ENCODE measurements at places on chromosomes 16 and 17.

- DNase-seq = no peak
Observed at GRCh38 chr16:86013867-86014266, 114.9 kb downstream of the IRF8 start.

- DNase-seq = no peak
Observed at GRCh38 chr16:89370081-89370511, 120.3 kb downstream of the ANKRD11 start.

DNA sequence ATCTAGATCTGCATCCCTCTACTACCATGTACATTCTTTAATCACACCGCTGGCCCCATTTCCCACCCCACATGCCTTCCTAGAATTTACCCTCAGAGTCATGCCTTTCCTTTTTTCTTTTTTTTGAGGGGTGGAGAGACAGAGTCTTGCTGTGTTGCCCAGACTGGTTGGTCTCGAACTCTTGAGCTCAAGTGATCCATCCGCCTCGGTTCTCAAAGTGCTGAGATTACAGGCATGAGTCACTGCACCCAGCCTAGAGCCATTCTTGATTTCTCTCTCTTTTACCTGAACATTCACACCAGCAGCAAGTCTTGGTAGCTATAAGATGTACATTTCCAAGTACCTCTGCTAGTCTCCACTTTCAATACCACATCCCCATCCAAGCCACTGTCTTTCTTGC lies 2.1 kb downstream of the PAGR1 start:
- no peak for DNase-seq

DNA sequence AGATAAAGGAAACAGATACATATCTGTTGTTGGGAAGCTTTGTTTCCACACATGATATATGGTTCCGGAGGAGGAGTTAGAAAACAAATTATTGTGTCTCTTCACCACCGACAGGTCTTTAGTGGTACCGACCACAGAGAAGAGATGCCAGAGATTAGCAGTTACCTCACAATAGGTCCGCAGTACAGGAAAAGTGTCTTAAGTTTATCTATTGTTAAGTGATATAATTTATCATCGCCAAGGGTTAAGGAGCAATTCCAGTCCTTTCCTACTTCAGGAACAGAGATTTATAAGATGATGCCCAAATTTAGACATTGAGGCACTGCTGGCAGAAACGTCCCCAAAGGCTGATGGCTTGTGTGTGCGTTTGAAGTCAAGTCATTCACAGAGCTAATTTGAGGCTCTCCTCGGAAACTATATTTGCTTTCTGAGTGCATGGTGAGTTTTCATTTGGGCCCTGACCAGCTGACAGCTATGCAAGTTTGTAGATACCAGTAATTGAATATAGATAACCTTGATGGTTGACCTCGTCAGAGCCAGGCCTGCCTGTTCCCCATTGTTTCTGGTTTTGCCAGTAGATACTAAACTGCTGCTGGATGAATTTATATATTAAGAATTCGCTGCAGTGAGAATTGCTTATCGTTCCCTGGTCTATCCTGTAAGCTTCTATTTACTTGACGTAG lies 196.4 kb upstream of the IRX3 start:
- no peak for DNase-seq

GRCh38 chr17:596763-597644 lies 117.6 kb downstream of the VPS53 start:
- DNase-seq = no peak

- no peak for DNase-seq
Observed at GRCh38 chr16:81593481-81593880, 148.9 kb downstream of the CMIP start.

Measured in activated naive CD4-positive, alpha-beta T cell treated with anti-CD3 and anti-CD28 coated beads, Interleukin-2, amount 10 ng/mL, durations not matched to agents 7 days and 5 days (primary cell).